Inflammatory macrophage treated with lipopolysaccharide for 4 hours (primary cell): ENCODE measurements at places on chromosomes 2 and 18.
A peak's percentile ranks its signal among the peaks of the same experiment; 100 is the strongest.

- DNase-seq, result no peak
Observed at GRCh38 chr2:175976391-175977157, 25.5 kb downstream of the LNPK start.

DNA sequence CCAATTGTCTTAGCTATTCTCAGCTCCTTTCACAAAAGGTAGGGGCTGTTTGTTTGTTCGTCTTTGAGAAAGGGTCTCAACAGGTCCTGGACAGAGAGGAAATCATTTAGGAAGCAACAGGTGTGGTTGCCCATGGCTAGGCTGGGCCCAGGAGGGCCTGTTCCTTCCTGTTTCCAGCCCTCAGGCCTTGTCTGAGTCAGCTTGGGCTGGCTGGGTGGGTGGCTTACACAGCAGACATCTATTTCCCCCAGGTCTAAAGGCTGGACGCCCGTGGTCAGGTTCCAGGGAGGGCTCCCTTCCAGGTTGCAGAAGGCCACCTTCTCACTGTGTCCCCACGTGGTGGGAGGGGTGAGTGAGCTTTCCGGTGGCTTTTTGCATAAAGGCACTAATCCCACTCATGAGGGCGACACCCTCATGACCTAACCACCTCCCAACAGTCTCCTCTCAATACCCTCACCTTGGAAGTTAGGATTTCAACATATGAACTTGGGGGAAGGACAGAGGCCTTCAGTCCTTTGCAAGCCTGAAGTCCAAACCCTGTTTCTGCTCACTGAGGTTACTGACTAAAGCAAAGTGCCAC, 45.5 kb downstream of the ARHGEF4 start:
- no peak for DNase-seq

GRCh38 chr2:63055226-63056106, 4.8 kb downstream of the OTX1 start:
- no peak for DNase-seq

GRCh38 chr18:10546557-10547300, 20.9 kb downstream of the NAPG start:
- no peak for DNase-seq

DNA sequence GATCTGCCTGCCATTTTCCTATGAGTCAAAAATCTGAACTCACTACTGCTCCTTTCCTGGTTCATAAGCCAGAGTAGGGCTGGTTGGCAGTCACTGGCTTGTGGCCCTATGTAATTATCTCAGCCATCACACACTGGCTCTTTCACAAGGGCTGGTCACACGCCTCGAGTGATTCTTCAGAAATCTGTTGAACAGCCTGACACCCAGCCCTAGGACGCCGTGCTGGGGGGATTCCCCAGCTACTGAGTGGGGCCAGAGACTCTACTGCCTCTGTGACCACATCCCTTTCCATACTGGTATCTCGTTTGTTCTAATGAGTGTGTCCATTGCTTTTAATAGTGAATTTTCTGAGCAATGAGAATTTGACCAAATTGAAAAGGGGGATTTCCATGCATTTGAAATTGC, 45.8 kb upstream of the RBM44 start:
- peak; percentile 94 for DNase-seq

- DNase-seq, result no peak
Observed at GRCh38 chr18:13982126-13982525, 66.8 kb upstream of the MC2R start.

GRCh38 chr2:203649176-203649814, 57.1 kb upstream of the CD28 start:
- no peak for DNase-seq

- DNase-seq, result no peak
Observed at GRCh38 chr2:3453190-3453999, 65.9 kb downstream of the ADI1 start.

DNA sequence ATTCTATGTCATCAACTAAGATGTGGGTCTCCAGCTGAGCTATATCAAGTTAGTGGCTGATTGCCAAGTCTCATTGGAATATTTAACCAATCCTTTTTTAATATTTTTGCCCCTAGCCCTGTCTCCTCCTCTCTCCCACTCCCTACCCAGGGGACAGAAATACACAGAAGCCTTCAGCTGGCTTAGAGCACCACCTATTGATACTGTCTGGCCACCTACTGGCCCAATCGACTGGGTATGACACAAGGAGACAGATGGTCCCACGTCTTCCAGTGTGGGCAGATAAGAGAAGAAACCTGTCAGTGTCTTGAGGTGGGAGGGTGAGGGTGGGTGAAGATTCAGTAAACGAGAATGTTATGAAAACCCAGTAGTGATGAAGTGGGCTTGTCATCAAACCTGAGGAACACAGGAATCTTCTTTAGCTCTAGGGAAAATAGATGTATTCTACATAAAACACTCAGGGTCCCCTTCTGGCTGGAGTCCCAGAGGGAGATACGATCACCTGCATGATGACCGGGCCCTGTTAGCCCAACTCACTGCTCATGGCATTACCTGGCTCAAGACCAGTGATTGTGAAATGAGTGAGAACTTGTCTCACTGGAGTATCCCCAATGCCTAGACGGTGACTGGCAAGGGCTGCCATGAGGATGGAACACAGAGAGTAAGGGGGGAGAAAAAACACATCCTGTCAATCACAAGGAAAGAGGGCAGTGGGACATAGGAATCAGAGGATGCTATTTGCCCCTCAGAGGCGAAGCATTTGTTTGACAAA, 26.7 kb downstream of the POLR1A start:
- peak; percentile 66 for DNase-seq

DNA sequence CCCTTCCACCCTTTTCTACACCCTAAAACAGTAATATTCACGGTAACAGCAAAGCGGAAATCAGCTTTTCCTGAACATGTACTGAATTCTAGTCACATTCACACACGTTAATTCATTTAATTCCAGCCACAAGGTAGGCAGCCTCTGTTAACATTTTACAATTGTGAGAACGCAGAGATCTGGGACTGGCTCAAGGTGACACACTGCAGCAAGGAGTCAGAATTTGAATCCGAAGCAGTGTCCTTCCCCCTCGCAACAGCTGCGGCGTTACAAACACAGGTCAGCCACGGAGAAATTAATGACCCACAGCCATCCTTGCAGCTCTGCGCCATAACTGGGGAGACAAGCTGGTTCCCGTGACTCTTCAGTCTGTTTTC, 818 bp upstream of the SLC20A1 start:
- DNase-seq, result no peak

- peak; percentile 8 for DNase-seq
Observed at GRCh38 chr2:145091967-145092366, 572.0 kb upstream of the ZEB2 start.

DNA sequence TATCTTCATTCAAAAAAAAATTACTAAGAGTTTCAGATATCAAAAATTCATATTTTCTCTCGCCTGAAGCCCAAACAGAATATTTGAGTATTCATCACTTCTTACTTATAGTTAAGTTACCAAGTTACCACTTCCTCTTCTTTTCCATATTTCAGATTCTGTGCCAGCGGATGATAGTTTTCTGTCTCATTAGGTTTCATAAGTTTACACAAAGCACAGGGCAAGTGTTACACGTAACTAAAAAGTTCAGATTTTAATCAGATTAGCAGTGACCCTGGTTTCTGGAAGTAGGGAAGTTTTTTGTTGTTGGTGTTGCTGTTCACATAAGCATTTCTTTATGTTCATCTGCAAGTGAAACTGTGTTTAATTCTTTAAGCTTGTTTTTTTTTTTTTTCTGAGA, 10.2 kb downstream of the AFTPH start:
- peak; percentile 81 for DNase-seq

DNA sequence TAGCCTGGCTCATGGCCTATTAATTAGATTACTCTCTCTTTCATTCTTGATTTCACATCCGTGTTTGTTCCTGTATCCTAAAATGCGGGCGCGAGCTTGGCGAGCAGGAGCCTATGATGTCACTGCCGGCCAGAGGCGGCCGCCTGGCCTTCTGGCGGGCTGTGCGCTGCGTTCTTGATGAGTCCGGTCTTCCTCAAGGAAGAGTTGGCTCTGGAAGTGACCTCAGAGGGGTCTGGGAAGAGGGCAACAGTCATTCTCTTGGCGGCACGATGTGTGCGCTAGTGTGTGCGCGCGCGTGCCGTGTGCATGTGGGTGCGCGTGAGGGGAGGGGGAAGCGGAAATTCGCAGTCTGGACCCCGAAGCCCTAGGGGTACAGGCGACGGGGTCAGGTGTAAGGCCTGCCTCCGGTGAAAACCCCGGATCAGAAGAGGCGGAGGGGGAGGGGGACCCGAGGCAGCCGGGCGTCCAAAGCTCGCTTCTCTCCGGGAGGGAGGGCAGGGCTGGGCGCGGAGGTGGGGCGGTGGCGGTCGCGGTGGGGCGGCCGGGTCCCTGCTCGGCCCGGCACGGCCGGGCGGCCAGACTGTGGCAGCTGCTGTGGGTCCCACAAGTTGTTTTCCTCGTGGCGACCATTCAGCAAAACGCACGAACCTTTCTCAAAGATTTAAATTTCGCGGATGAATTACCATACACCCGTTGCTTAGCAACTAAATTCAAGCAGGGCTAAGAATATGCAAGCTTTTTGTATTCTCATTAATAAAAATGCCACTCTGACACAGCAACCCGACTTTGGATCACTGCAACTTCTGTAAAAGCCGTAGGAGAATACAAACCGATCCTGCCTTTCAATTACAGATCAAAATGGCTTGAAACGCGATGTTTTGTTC, 8.4 kb downstream of the POU3F3 start:
- DNase-seq, result peak; percentile 42

- DNase-seq, result no peak
Observed at GRCh38 chr18:58345875-58346274, 283.0 kb downstream of the ALPK2 start.

GRCh38 chr2:198490748-198491147, 686.4 kb downstream of the PLCL1 start:
- no peak for DNase-seq

DNA sequence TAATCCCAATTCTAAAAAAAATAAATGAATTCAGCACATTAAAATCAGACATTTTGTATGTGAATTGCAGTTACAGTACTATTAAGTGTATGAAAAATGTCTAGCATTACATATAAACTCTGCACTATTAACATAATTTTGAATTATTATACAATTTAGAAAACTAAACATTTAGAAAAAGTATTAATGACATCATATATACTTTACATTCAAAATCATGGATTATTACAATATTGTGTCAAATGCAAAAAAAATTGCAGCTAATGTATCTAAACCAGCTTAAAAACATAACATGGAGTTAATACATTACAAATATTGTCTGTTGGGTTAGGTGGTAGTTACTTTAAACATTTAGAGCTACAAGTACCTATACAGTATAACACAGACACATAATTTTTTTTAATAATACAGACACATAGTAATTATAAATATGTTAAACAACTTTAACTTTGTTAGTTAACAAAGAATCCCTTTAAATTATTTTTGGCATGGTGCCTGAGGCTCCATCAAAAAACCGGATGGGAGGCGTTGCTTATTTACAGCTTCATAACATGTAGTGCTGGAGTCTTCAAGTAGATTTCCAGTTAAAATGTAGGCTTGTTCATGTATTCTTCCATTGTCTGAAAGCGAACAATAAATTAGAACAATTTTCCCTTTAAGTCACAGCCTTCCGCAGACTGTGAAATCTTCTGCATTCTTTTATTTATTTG, 79.1 kb downstream of the AP1S3 start:
- no peak for DNase-seq

GRCh38 chr2:97662386-97662894, 1.4 kb downstream of the ACTR1B start:
- no peak for DNase-seq

DNA sequence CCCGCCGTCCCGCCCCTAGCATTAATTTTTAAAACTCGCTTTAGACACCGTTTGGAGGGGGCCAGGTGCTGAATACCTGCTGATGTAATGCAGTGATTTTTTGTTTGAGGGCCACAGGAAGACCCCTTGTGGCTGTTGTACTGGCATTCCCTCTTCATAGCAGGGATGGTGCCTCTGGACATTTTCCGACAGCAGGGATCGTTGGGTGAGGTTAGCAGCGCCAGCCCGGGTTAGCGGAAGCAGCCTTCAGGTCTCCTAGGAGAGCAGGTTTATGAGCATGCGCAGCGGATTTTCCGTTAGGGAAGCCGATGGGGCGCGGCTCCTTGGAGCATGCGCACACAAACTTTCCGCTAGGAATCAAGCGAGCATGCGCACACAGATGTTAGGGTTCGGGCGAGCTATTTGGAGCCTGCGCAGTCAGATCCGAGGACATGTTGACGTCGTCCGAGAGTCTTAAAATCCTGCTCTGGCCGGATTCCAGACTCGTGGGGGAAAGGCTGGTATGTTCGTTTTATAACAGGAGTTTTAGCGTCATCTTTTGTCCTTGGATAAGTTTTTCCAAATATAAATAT, 17.2 kb upstream of the C2orf74 start:
- peak; percentile 99 for DNase-seq

DNA sequence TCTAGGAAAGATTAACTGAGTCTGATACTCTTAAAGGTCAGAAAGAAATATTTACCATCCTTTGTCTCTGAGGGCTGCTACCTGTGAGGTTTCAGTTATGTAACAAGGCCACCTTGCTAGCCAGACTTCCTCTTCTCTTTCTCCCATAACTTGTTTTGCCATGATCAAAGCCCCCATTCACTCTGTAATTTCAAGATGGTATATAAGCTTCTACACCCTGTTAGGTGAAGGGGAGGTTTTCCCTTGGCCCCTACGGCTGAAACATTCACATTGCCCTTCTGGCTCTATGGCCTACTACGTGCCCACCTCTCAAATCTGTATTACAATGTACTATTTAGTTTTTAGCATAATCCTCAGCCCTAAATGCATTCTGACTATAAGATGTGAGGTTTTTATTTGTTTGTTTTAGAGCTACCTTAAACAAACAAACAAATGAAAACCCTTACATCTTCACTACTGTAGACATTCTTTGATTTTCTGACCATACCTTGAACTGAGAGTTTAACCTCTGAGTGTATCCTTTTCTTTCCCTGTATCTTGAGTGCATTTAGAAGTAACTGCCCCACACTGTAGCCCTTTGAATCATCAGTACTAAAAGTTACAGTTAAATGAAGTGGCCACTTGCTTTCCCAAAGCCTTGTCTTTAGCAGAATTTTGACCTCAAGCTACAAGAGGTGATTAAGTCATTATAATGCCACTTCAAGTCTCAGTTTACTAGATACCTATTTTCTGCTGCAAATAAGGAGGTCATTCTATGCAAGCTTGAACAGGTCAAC, 332.2 kb downstream of the SOCS6 start:
- DNase-seq, result no peak

- DNase-seq, result no peak
Observed at GRCh38 chr2:221618007-221618406, 45.9 kb upstream of the EPHA4 start.

GRCh38 chr18:9177031-9177430, 40.5 kb downstream of the ANKRD12 start:
- no peak for DNase-seq

DNA sequence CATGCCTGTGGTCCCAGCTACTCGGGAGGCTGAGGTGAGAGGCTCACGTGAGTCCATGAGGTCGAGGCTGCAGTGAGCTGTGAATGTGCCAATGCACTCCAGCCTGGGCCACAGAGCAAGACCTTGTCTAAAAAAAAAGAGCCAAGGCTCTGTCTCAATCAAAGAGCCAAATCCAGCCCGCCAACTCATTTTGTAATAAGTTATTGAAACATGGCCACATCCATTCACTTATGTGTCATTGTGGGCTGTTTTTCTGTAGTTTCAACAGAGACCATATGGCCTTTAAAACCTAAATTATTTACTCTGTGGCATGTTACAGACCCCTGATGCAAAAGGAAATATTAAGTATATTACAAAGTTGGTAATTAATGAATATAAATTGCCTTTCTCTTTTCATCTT, 60.8 kb downstream of the GPR39 start:
- DNase-seq, result no peak
